Stimulated activated CD4-positive, alpha-beta T cell treated with anti-CD3 and anti-CD28 coated beads, Interleukin-1b, Interleukin-23, amount 100 ng/mL, for 1 hour (primary cell): ENCODE measurements at places on chromosomes 3 and 15.

- no peak for DNase-seq
Observed at GRCh38 chr3:134459562-134459961, 26.2 kb downstream of the ANAPC13 start.

DNA sequence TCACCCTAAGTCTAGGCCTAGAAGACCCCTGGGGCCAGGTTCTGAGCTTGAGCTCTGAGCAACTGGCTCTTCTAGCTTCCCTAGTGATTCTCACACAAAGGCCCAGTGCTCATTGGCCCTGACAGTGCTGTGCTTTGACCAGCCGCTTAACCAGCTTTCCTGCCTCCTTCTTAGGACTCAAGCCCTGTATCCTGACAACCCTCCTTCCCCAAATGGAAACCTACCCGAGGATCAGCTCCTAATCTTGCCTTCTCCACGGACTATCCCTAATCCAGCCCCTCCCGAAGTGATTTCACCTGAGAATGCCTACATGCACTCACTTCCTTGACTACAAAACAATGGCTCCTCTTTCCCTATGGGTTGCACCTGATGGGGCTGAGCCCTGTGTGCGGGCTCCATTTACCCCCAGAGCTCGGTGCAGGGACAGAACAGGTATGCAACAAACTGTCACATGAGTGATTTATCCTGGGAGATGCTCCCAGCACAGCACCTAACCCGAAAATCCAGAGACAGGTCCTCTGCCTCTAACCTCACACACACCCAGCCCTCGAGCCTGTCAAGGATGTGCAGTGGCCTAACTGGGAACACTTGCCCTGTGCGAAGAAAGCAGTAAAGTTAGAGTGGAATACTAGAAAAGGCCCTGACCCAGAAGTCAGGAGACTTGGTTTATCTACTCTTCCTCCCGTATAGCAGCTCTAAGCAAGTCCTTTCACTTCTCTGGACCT, 2.3 kb downstream of the MEGF11 start:
- DNase-seq = no peak

- no peak for DNase-seq
Observed at GRCh38 chr3:181410870-181411269, 300.9 kb upstream of the SOX2 start.

DNA sequence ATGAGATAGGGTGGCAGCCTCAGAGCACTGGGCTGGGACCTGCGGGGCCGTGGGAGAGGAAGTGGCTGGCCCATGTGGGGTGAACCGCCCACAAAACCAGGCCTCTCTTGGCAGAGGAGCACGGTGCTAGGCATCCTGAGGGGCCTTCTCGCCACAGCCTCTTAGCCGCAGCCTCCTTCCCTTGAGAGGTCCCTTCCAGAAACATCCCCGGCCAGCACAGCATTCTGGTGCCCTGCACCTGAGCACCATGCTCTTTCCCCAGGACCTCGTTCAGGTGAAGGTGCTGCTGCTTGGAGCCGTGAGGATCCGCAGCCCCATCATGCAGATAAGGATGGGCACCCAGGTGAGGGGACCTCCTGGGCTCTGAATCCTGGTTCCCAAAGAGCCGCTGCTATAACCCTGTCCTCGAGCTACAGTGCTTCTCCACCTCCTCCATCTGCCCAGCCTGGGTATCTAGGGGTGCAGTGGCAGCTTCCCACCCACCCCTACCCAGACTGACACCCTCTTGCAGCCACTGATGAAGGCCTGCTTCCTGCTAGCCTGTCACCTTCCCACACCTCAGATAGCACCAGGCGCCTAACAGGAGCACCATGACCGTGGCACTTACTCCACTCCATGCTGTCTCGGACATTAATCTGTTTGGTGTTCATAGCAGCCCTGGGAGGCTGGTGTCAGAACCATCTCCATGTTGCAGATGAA, 11.2 kb upstream of the TXNRD3 start:
- DNase-seq = no peak

- DNase-seq = no peak
Observed at GRCh38 chr3:113331187-113331586, 110.1 kb downstream of the CFAP44 start.

DNA sequence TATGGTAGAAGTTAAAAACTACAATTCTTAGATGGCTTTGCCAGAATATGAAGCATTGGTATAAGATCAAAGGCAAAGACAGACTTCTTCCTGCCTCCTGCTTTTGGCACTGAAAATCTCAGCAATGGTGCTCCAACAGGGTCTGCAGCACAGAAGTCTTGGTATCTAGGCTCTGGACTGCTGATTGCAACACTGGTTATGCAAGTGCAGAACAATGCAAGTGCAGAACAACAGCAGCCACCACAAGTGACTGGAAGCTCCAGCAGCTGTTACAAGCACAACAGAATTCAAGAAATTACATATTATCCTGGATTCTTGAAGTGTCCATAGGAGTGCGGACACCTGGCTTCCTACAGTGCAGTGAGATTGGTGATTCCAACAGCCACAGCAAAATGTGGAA, 33.7 kb downstream of the ZBTB20 start:
- no peak for DNase-seq

DNA sequence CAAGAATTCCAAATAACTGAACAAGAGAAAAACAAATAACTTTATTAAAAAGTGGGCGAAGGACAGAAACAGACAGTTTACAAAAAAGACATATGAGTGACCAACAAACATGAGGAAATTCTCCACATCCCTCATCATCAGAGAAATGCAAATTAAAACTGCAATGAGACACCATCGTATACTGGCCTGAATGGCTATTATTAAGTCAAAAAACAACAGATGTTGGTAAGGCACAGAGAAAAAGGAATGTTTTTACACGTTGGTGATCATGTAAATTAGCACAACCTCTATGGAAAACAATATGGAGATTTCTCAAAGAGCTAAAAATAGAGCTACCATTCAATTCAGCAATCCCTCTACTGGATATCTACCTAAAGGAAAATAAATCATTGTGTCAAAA, 1260.4 kb upstream of the ALCAM start:
- DNase-seq = no peak

DNA sequence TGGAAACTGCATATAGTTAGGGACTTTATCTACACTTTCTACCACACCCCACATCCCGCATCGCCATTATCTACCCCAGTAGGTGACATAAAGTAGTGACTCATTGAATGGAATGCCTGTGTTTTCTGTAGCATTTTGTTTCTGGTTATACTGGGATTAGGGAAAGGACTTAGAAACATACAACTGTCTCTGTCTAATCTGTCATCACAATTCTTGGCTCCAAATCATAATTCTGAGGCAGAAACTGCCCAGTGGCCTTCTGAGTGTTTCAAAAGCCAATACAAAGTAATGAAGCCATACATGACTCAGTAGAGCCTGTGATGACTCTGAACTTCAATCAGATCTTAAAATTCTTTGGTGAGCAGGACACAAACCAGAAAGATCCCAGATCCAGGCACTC, 115.7 kb upstream of the CHRM5 start:
- no peak for DNase-seq

DNA sequence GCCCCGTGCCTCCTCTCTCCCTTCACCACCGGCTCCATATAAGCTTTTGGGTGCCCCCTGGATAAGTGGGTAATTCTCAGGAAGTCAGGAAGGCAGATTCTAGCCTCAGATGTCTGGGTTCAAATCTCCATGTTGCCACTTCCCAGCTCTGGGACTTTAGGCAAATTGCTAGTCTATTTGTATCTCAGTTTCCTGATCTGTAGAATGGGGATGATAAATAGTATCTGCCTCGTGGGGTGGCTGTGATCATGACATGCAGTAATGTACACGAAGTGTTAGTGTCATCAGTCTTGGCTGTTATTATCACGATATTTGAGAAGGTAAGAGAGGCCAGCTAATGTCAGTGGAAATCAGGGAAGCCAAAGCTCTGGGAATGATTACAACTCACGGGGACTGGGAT, 43.3 kb downstream of the MUC4 start:
- DNase-seq = no peak
